ENCODE measurements at places on chromosomes 5 and 9. TPM values are rescaled to one million over a fixed set of nuclear protein-coding genes. Genes with fewer than 3 reads are reported as not detected.

DNA sequence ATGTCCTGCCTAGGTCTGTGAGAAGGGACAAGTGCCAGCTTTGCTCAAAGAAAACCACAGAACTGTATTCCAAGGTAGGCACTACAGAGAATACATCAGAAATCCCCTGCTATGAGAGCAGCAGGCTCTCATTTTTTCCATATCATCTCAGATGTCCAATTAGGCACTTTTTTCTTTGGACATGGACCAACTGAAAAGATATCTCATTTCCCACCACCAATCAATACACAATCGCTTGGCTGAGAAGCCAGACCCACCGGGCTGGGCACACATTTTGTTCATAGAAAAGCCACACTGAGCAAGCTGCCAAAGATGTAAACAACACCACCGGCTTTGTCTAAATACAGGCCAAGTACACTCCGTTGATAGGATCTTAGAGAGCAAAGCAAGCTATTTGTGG lies 25.9 kb downstream of the STOM start:
- DNase-seq, result no peak

GRCh38 chr5:154758977-154759376 lies 3.8 kb downstream of the LARP1 start:
- DNase-seq, result no peak

The RIC1 gene
- total RNA-seq, result 28.0 TPM

- DNase-seq, result no peak
Observed at GRCh38 chr9:91660521-91660920, 236.9 kb upstream of the NFIL3 start.

The CNTFR gene
- total RNA-seq, result not detected
